ENCODE measurements at places on chromosomes 5 and 9. TPM values are rescaled to one million over a fixed set of nuclear protein-coding genes. Genes with fewer than 3 reads are reported as not detected.
A peak's percentile ranks its signal among the peaks of the same experiment; 100 is the strongest.

- DNase-seq = no peak
These were observed 1.5 kb downstream of the RXRA start for GRCh38 chr9:134327671-134328231.

DNA sequence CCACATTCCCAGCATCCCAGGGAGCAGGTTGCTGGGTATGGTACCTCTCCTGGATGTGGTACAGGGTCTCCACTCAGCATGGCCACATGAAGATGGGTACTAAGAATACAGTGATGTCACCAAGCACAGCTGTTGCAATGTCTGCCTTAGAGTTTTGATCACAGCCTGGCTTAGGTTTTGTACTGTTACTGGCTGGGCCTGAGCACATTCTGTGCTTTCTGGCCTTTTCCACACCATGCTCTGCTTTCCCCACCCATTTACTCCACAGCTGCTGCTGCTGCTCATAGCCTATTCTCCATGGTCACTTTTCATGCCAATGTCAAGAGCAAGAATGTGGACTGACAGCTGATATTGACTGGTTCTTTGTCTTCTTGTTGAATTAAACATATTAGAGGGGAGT, 481.9 kb downstream of the ARHGEF28 start:
- DNase-seq = no peak

SPATA6L gene
- not detected for total RNA-seq

DNA sequence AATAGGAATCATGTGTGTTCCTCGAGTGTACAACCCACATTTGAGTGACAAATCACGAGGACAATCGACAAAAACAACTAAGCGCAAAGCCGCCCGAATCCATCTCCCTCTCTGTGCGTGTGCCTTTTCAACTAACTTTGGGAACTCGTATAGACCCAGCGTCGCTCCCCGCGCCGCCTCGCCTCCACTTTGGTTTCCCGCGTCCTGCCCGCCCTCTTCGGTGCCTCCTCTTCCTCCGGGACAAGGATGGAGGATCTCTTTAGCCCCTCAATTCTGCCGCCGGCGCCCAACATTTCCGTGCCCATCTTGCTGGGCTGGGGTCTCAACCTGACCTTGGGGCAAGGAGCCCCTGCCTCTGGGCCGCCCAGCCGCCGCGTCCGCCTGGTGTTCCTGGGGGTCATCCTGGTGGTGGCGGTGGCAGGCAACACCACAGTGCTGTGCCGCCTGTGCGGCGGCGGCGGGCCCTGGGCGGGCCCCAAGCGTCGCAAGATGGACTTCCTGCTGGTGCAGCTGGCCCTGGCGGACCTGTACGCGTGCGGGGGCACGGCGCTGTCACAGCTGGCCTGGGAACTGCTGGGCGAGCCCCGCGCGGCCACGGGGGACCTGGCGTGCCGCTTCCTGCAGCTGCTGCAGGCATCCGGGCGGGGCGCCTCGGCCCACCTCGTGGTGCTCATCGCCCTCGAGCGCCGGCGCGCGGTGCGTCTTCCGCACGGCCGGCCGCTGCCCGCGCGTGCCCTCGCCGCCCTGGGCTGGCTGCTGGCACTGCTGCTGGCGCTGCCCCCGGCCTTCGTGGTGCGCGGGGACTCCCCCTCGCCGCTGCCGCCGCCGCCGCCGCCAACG, at the start of gene GPR150:
GPR150 (plus strand) TSS at position 58 of the 840 bp plus-strand sequence; CDS start at position 247, 189 bp downstream.
- DNase-seq = no peak

- no peak for DNase-seq
These were observed 37.1 kb downstream of the LAMC3 start for GRCh38 chr9:131046093-131046380.

GRCh38 chr5:96177303-96177869, 215.7 kb upstream of the ELL2 start:
- DNase-seq = no peak

GRCh38 chr9:127971357-127972235, 9.2 kb downstream of the EEIG1 start:
- no peak for DNase-seq

DNA sequence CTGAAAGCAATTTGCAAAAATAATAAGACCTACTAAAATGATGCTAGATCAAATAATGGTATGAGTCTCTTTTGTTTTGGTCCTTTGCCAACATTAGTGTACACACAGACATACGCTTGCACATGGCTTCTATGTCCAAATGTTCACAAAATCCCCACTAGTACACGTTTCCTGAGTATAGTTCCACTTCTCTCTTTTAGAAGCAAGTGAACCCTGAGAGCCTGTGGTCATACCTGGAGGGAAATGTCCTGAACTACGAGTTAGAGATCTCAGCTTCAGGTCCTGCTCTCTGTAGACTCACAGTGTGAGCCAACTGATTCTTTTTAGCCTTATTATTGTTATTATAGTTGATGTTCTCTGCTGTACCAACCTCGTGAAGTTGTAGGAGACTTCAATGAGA, 47.3 kb upstream of the ACTBL2 start:
- no peak for DNase-seq

DNA sequence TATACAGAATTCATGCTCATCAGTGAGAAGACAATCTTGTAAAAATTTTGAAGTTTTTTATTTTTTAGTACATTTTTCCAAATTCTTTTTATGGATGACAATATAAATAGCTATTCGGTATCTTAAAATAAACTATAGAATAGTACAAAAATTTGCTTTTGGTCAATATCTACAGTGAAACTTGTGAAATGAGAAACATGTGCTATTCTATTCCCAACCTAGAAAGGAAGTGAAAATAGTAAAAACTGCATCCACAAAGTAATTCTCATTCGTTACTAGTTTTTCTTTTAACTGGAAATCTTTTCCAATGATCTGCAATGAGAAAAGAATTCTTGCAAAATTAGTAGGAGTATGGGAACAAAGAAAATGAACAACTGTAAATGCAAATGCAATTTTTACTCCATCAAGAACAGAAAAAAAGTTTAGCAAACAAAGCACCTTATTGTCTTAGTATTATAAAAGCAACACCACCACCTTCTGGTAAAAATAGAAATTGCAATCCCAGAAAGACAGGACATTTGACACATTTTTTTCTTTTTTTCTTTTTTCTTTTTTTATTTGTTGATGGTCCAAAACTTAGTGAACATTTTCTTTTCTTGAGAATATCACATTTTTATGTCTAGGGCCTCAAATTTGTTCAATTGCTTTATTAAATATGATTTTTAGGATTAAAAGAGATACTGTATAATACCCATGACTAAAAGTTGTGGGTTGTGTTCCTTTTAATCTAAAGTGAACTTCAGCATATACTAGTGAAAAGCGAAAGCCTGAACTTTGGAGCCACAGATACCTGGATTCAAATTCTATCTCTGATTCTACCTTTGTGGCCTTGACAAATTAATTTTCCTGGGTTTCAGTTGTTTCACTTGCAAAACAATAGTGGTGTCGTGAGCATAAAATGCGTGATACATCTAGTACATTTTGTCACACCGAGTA, 72.3 kb downstream of the SLCO4C1 start:
- peak; percentile 57 for DNase-seq

NOXA1 gene
- 0.92 TPM for total RNA-seq

- peak; percentile 24 for DNase-seq
These were observed 75.1 kb downstream of the FGF18 start for GRCh38 chr5:171494452-171495121.

GRCh38 chr5:141322261-141322660, 1.7 kb upstream of the TAF7 start:
- no peak for DNase-seq

DNA sequence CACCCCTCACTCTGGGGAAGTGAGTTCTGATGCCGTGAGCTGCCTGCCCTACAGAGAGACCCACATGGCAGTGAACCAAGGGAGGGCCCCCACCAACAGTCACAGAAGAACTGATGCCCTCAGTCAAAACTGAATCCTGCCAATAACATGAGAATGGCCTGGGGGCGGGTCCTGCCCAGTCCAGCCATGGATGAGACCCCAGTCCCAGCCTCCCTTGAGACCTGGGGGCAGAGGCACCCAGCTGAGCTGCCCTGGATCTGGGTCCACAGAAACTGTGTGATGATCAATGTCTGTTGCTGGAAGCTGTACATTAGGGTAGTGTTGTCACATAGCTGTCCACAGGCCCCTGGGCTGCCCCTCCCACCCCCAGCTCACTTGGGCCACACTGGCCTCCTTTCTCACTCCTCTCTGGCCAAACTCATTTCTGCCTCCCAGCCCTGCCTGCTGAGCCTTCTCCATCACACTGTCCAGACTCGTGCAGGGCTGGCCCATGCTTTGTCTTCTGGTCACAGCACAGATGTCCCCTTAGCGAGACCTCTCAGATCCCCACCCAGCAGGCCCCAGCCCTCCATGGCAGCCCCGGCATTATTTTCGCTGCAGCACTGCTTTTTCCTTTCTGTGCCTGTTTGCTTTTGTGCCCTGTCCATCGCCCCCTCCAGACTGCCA, 16.8 kb downstream of the GBGT1 start:
- no peak for DNase-seq

- no peak for DNase-seq
These were observed 178.8 kb downstream of the CSNK1G3 start for GRCh38 chr5:123690821-123691220.

FOXD4L3 gene
- not detected for total RNA-seq

GRCh38 chr9:81671880-81672280, 17.5 kb downstream of the TLE1 start:
- no peak for DNase-seq

GRCh38 chr5:89297066-89297465, 414.1 kb upstream of the MEF2C start:
- DNase-seq = no peak

DNA sequence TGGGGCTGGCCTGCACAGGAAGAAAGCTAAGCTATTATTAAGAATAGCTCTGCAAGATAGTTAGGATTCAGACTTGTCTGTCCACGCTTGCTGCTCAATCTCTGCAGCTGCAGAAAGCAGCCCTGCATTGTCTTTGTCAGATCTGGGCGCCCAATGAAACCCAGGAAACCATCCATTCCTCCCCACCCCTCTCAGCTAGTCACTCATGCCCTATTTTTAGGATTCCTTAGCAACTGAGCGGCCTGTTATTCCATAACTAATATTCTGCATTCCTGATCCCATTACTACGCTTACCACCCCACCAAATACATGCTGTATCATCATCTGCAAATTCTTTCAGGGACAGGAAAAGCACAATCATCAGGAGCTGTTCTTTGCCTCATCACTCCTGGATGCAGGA, 52.9 kb upstream of the APC start:
- no peak for DNase-seq

OR13C3 gene
- not detected for total RNA-seq

- DNase-seq = no peak
These were observed 288.3 kb downstream of the MLLT3 start for GRCh38 chr9:20333991-20334390.

- no peak for DNase-seq
These were observed 7.2 kb downstream of the DAB2IP start for GRCh38 chr9:121658591-121658990.

DNA sequence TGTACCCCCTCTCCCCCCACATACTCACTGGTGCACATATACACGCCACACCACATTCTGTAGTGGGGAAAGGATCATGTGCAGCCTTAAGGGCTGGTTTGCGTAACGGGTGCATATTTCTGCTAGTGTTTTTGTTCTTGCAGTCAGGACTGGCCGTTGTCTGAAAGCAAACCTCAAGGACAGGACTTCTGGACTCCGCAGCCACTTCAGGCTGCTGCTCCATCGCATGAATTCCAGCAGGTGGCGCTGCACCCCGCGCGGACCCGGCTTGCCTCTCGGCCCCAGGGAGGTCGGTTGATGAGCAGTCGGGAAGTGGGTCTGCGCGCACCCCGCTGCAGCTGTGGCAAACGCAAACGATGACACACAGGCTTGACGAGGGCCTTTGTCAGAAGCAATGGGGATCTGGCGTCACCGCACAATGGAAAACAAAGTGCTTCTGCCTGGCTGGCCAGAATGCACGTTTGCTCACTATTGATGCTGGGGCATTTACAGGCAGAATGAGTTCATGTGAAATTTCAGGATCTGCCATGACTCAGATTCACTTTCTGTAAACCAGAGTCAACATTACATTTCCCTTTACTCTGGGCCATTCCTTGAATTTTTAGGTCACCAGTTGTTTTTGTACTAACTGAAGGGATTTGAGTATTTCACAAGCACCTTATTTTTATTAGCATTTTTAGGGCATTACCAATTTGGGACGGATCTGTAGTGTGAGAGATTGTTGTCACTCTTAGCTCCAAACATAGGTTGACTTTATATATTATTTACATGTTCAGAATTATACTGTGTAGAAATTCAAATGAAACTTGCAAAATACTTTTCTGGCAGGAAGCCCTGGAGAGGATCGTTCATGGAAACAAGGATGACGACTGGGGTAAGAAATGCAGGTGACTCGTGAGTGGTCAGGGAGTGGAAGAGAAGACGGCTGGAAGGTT, 36.4 kb upstream of the GLRX start:
- DNase-seq = peak; percentile 100

- no peak for DNase-seq
These were observed 40.6 kb upstream of the MAP1B start for GRCh38 chr5:72066705-72067107.

GRCh38 chr5:20486826-20487225, 498.8 kb upstream of the CDH18 start:
- no peak for DNase-seq

- DNase-seq = no peak
These were observed 464 bp downstream of the CEMIP2 start for GRCh38 chr9:71767776-71768321.

DNA sequence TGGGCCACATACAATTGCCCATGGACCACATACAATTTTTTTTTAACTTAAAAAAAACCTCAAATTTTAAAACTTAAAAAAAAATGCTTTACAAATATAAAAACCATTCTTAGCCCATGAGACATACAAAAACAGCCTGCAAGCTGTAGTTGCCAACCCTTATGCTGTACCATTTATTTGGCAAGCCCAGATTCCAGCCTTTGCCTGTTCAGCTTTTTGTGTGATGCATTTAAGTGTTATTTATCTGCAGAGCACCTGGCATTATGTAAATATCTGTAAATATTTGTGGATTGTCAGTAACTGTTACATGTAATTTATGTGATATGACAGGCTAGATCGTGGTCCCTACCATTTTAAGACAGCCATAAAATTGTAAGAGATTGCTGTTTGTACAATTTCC, 32.6 kb downstream of the HEXB start:
- no peak for DNase-seq

GRCh38 chr9:77531400-77531799, 116.7 kb downstream of the GNA14 start:
- no peak for DNase-seq

IFNB1 gene
- not detected for total RNA-seq

CDH10 gene
- total RNA-seq = 8.6 TPM

NRG2 gene
- total RNA-seq = 3.9 TPM

GRCh38 chr5:24208686-24209106, 436.1 kb downstream of the CDH10 start:
- DNase-seq = no peak

CDKN2B-AS1 gene
- total RNA-seq = not detected

TXNDC8 gene
- total RNA-seq = not detected

RICTOR gene
- 23.8 TPM for total RNA-seq

- no peak for DNase-seq
These were observed 67.4 kb downstream of the NSUN2 start for GRCh38 chr5:6565492-6565891.

PAEP gene
- 2.9 TPM for total RNA-seq

NR5A1 gene
- total RNA-seq = not detected

YIPF5 gene
- 46.3 TPM for total RNA-seq

DNA sequence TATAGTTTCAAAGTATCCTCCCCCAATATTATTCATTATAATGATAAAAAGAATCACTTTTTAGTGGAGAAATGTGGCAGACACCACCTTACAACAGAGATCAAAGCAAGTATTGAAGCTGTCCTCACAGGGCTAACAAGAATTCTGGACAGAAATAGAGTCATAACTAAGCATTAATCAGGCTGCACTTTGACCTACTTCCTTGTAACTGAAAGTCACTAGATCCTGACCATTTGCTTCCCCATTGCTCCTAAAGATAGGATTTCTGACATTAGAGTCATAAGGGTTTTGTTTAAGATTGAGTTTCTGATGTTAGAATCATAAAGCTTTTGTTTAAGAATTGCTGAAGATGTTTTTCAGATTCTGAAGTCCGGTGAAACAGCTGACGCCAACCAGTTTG, 159.7 kb downstream of the ATP10B start:
- DNase-seq = no peak

Measured in NCI-H460 (cell line).